ENCODE measurements at places on chromosomes 5 and 9. TPM values are rescaled to one million over a fixed set of nuclear protein-coding genes. Genes with fewer than 3 reads are reported as not detected.

C1QTNF3 gene
- total RNA-seq: 35.9 TPM

PROB1 gene
- 1.5 TPM for total RNA-seq

TPPP gene
- total RNA-seq: 1.7 TPM

SERF1A gene
- total RNA-seq: 10.8 TPM

PCDHGA9 gene
- total RNA-seq: 11.8 TPM

HTR1A gene
- not detected for total RNA-seq

ANKRD18B gene
- total RNA-seq: not detected

MAMDC2 gene
- total RNA-seq: 161 TPM

RASGRF2 gene
- total RNA-seq: 3.3 TPM

SOHLH1 gene
- not detected for total RNA-seq

PITX1 gene
- total RNA-seq: not detected

GRCh38 chr5:107997338-107997980 lies 326.7 kb upstream of the EFNA5 start:
- H3K36me3 ChIP-seq: no peaks in the 10 kb centered on the region
- H3K4me3 ChIP-seq: no peak overlapping the region
- no peaks in the 10 kb centered on the region for H3K4me1 ChIP-seq
- H3K27me3 ChIP-seq: no peaks in the 10 kb centered on the region

- no peaks in the 10 kb centered on the region for H3K27me3 ChIP-seq
- peaks cover 8% of the 10 kb centered on the region for H3K4me1 ChIP-seq
- no peak overlapping the region for H3K4me3 ChIP-seq
- no peaks in the 10 kb centered on the region for H3K36me3 ChIP-seq
- H3K27ac ChIP-seq: no peak overlapping the region
- no peak for DNase-seq
These were observed 353.2 kb downstream of the PDE4D start for GRCh38 chr5:59540366-59540765.

DNA sequence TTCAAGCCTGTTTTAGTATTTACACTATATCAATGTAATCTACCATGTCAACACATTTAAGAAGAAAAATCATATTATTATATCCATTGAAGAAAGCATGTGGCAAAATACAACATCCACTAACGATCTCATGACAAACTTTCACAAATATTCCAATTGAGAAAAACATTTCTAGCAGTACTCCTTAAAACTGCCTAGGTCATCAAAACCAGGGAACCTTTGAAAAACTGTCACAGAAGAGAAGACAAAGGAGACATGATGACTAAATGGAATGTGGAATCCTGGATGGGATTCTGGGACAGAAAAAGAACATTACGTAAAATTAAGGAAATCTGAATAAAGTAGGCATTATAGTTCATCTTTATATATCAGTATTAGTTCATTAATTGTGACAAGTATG lies 1091.3 kb upstream of the CDH6 start:
- no peaks in the 10 kb centered on the region for H3K27me3 ChIP-seq
- H3K4me1 ChIP-seq: no peaks in the 10 kb centered on the region
- H3K27ac ChIP-seq: no peak overlapping the region
- no peak for DNase-seq
- H3K4me3 ChIP-seq: no peak overlapping the region

GRCh38 chr9:85483208-85483607 lies 258.5 kb downstream of the AGTPBP1 start:
- no peaks in the 10 kb centered on the region for H3K4me1 ChIP-seq
- H3K36me3 ChIP-seq: no peaks in the 10 kb centered on the region
- no peak for DNase-seq
- H3K4me3 ChIP-seq: no peak overlapping the region

DNA sequence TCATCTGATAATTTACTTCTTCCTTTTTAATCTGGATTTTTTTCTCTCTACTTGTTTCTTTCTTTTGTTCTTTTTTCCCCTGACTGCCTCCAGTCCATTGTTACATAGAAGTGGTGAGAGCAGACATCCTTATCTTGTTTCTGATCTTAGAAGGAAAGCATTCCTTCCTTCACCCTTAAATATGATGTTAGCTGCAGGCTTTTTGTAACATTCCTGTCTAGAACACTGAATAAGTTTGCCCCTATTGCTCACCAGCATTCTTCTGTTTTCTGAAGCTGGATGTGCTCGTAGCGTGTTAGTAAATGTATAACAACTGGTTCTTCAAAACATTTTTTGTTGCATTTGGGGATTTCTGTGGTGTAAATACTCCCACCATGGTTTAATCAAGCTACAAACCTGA lies 136.7 kb upstream of the NFIL3 start:
- H3K4me1 ChIP-seq: no peaks in the 10 kb centered on the region
- no peaks in the 10 kb centered on the region for H3K36me3 ChIP-seq
- no peak overlapping the region for H3K27ac ChIP-seq
- H3K27me3 ChIP-seq: no peaks in the 10 kb centered on the region
- H3K4me3 ChIP-seq: no peak overlapping the region

DNA sequence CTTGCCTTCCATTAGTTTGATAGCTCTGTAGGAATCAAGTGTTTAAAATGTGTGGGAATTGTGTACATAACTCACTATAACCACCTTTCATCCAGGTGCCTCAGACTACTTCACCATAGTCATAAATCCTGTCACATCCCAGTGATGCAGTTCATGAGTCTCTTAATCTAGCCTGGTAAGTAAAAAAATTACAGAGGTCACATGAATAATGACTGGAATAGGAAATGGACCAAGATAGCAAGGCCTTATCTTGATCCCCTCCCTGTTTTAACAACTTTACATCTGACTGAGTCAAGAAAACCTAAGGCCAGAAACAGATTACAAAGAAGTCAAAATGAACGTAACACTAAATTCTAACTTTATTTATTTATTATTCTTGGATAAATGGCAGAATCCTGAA lies 1.5 kb upstream of the RNF145 start:
- H3K36me3 ChIP-seq: no peaks in the 10 kb centered on the region
- no peak overlapping the region for H3K27ac ChIP-seq
- peaks cover 3% of the 10 kb centered on the region for H3K27me3 ChIP-seq
- H3K4me1 ChIP-seq: no peaks in the 10 kb centered on the region

DNA sequence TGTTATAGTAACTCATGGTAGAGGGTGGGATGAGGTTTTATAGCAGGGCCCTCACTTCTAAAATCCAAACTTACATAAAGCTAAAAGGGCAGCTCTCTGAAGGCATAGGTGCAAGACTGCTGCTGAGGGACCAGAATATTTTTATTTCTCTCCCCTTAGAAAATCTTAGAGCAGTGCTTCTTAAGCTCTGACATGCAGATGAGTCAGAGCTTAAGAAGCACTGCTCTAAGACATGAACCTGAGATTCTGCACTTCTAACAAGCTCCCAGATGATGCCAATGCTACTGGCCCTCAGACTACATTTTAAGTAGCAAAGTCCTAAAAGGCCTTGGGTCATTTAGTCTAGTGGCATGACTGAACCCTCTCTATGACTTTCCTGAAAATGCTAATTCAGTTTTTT lies 97.6 kb upstream of the SPRY4 start:
- no peak for DNase-seq
- H3K27me3 ChIP-seq: no peaks in the 10 kb centered on the region
- H3K4me1 ChIP-seq: no peaks in the 10 kb centered on the region
- no peaks in the 10 kb centered on the region for H3K36me3 ChIP-seq
- H3K27ac ChIP-seq: no peak overlapping the region

DNA sequence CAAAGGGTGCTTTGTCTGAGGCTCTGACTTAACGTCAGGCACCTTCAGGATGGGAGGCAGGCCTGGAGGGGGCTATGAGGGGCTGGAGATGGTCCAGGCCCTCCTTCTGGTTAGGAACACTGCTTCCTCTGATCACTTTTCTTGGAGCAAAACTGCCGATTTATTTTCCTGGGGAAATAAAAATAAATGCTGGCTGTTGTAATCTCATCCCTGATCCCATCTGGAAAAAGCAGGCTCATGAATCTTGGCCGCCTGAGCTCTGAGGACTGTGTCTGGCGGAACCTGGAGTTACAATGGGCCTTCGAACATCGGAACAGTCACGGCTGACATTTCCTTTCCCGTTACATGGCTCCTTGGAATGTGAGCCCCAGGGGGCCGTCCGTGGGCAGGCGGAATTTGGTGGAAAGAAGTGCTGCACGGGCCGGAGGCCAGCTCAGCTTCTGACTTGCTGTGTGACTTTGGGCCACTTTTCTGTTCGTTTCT lies 157.8 kb downstream of the RGS3 start:
- H3K27ac ChIP-seq: peak overlapping the region; percentile 94
- H3K36me3 ChIP-seq: no peaks in the 10 kb centered on the region
- no peaks in the 10 kb centered on the region for H3K27me3 ChIP-seq
- H3K4me3 ChIP-seq: no peak overlapping the region

DNA sequence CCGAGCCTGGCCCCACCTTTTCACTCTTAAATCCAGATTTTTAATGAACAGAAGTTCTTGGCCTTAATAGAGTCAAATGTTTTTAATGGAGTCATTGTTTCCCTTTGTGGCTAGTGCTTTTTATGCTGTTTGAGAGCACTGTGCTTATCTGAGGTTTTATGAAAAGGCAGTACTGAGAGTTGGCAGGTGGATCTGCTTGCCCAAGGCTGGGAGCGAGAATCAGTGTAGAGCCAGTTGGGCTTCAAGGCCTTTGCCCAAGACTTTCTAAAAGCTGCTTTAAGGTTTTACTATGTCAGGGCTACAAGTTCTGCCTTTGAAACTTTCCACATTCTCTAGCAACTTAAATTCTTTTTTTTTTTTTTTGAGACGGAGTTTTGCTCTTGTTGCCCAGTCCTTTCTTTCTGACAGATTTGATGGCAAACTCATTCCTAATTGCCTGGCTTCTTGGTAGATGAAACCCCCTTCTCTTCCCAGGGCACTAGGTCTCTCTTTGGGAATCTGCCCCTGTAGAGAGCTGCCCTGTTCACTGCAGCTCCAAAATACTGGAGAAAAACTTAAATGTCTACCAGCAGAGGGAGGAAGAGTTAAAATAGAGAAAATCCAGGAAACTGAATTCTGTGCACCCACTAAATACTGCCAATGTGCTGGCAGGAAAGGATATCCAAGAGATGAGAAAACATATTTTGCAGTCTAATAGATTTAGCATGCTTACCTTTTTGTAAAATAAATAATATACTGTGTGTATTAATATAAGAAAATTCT lies 36.9 kb upstream of the CDK20 start:
- H3K4me3 ChIP-seq: no peak overlapping the region
- no peak overlapping the region for H3K27ac ChIP-seq
- no peaks in the 10 kb centered on the region for H3K36me3 ChIP-seq
- DNase-seq: no peak
- no peaks in the 10 kb centered on the region for H3K4me1 ChIP-seq

DNA sequence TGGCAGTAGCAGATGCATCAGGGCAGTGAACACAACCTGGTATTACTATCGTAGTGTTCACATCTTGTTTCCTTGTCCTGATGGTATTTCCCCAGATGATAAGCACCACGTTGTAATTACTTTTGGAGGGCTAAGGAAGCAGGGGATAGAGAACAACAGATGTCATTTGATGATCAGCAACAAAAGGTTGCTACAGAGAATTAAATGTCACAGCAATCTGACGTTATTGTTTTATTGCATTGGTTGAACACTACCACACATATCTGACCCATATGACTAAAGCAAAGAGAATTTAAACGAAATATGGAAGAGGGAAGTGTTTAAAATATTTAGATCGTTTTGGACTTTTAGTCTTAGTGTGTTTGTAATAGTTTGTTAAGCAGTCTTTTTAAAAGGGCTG lies 408.3 kb downstream of the SH3GL2 start:
- H3K27me3 ChIP-seq: no peaks in the 10 kb centered on the region
- no peak overlapping the region for H3K27ac ChIP-seq
- no peak overlapping the region for H3K4me3 ChIP-seq
- DNase-seq: no peak
- H3K4me1 ChIP-seq: no peaks in the 10 kb centered on the region

DNA sequence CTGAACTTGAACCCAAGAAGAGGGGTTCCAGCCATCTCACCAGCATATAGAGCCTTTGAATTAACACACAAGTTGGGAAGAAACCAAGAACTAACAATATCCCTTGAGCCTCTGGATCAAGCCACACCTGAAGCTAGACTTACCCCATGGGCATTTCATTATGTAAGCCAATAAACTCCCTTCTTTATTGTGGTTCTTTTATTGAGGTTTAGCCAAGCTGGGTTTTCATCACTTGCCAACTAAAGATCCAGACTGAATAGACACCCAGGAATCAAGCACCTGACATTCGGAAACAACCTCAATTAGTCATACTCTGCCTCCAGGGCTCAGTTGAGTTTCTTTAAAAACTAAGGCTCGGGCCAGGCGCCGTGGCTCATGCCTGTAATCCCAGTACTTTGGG lies 226.7 kb downstream of the AGTPBP1 start:
- no peaks in the 10 kb centered on the region for H3K4me1 ChIP-seq
- H3K27ac ChIP-seq: no peak overlapping the region
- no peak overlapping the region for H3K4me3 ChIP-seq
- no peak for DNase-seq
- no peaks in the 10 kb centered on the region for H3K27me3 ChIP-seq
- H3K36me3 ChIP-seq: no peaks in the 10 kb centered on the region

- H3K4me3 ChIP-seq: no peak overlapping the region
- no peak overlapping the region for H3K27ac ChIP-seq
- H3K4me1 ChIP-seq: no peaks in the 10 kb centered on the region
- DNase-seq: no peak
- H3K36me3 ChIP-seq: no peaks in the 10 kb centered on the region
- no peaks in the 10 kb centered on the region for H3K27me3 ChIP-seq
These were observed 78.1 kb upstream of the NREP start for GRCh38 chr5:111834926-111835599.

GRCh38 chr5:179919487-179920060 lies 11.9 kb upstream of the TBC1D9B start:
- no peak overlapping the region for H3K27ac ChIP-seq
- DNase-seq: no peak
- H3K27me3 ChIP-seq: no peaks in the 10 kb centered on the region
- no peak overlapping the region for H3K4me3 ChIP-seq
- no peaks in the 10 kb centered on the region for H3K4me1 ChIP-seq
- H3K36me3 ChIP-seq: no peaks in the 10 kb centered on the region

- H3K27ac ChIP-seq: no peak overlapping the region
- H3K36me3 ChIP-seq: no peaks in the 10 kb centered on the region
- no peak overlapping the region for H3K4me3 ChIP-seq
- no peak for DNase-seq
These were observed 20.4 kb downstream of the PDE8B start for GRCh38 chr5:77230727-77231470.

- no peak overlapping the region for H3K4me3 ChIP-seq
- DNase-seq: no peak
- peak overlapping the region; percentile 63 for H3K27ac ChIP-seq
- peaks cover 10% of the 10 kb centered on the region for H3K4me1 ChIP-seq
- H3K27me3 ChIP-seq: no peaks in the 10 kb centered on the region
These were observed 92.2 kb downstream of the ADAMTSL1 start for GRCh38 chr9:18566121-18566520.

DNA sequence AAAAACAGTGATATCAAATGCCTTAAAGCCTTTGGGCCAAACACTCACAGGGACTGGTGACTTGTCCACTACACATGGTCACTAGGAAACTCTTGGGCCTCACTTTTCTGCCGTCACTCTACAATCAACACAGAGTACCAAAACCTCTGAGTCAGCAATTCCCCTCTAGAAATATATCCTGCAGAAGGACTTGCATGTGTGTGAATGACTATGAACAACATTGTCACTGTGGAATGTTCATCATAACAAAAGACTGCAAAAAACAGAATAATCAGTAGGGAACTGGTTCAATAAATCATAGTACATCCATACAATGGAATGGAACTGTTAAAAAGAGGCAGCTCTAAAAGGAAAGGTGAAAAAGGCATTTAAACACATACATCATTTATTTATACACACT lies 44.1 kb upstream of the SMU1 start:
- no peak overlapping the region for H3K27ac ChIP-seq
- DNase-seq: no peak
- no peaks in the 10 kb centered on the region for H3K36me3 ChIP-seq
- no peaks in the 10 kb centered on the region for H3K27me3 ChIP-seq
- no peak overlapping the region for H3K4me3 ChIP-seq
- H3K4me1 ChIP-seq: peaks cover 3% of the 10 kb centered on the region

- no peak overlapping the region for H3K27ac ChIP-seq
- DNase-seq: no peak
- H3K27me3 ChIP-seq: no peaks in the 10 kb centered on the region
- no peaks in the 10 kb centered on the region for H3K36me3 ChIP-seq
- H3K4me3 ChIP-seq: no peak overlapping the region
These were observed 229.1 kb downstream of the SEC61B start for GRCh38 chr9:99451112-99451606.

Measured in uterus (tissue), 4 donors.